Stimulated activated CD8-positive, alpha-beta memory T cell treated with anti-CD3 and anti-CD28 coated beads, Interleukin-7, amount 100 ng/mL, for 48 hours (primary cell): ENCODE measurements at places on chromosomes 2 and 18.

GRCh38 chr2:157825885-157826284 lies 50.2 kb downstream of the ACVR1 start:
- no peak for DNase-seq

- no peak for DNase-seq
These were observed 48.9 kb downstream of the FSIP2 start for GRCh38 chr2:185787227-185788145.

GRCh38 chr18:508835-509234 lies 8.3 kb upstream of the COLEC12 start:
- DNase-seq, result no peak

- no peak for DNase-seq
These were observed 421.0 kb downstream of the LRATD1 start for GRCh38 chr2:15053542-15053941.

DNA sequence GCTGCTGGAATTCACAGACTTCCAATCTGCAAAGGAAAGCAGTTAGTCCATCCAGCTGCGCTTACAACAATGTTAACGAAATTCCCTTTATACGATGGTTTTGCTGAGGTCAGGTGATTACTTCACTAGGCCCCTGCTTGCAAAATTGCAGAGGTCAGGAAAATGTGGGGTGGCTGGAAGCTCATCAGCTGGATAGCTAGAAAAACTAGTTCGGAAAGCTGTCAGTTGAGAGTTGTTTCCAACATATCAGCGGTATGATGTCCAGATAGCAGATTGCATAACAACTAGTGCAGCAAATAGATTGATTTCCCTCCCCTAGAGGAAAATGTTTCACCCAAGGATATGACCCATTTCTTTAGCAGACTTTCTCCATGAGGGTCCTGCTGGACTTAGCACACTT lies 2021.1 kb upstream of the CELF4 start:
- no peak for DNase-seq

GRCh38 chr2:121210691-121211090 lies 74.3 kb downstream of the TFCP2L1 start:
- no peak for DNase-seq
